ENCODE measurements at places on chromosomes 4 and X.

DNA sequence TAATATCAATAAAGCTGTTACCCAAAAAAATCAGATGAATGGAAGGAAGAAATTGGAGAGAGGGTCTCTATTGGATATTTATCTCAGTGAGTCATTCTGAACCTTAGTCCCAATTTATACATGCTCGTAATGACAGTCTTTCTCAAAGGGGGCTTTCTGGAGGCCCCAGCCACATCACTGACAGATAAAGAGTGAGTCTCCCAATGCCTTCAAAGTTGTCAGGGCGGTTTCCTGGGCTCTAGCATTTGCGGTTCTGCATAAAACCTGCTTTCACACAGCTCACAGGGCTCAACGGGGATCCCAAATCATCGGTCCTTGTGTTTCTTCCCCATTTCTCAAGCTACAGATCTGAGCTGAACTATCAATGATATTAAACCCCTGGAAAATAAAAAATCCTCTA, 17.3 kb downstream of the TCEANC start:
- DNase-seq, result no peak

- no peak for DNase-seq
Measured at GRCh38 chr4:42778349-42778748, 114.2 kb upstream of the GRXCR1 start.

- DNase-seq, result peak; percentile 81
Measured at GRCh38 chr4:122010610-122011009, 58.8 kb upstream of the TRPC3 start.

GRCh38 chrX:123339221-123339905, 155.3 kb downstream of the GRIA3 start:
- no peak for DNase-seq

DNA sequence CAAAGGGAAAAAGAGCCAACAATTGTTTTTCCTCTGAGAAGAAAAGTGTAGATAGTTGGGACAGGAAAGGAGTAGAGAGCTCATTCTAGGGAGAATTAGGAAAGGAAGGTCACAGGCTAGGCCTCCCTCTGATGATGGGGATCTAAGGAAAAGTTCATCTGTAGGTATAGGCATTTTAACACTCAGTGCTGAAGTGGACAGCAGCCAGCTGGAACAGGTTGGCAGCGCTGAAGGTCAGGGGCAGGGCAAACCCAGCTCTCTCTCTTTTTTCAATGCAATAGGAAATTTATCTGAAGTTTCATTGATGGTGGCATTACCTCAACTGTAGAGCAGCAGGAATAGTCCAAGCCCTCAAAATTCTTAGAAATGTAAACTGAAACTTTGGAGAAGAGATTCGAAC, 98.5 kb upstream of the ETNPPL start:
- no peak for DNase-seq

- DNase-seq, result no peak
Measured at GRCh38 chr4:47533689-47534347, 48.7 kb downstream of the ATP10D start.

DNA sequence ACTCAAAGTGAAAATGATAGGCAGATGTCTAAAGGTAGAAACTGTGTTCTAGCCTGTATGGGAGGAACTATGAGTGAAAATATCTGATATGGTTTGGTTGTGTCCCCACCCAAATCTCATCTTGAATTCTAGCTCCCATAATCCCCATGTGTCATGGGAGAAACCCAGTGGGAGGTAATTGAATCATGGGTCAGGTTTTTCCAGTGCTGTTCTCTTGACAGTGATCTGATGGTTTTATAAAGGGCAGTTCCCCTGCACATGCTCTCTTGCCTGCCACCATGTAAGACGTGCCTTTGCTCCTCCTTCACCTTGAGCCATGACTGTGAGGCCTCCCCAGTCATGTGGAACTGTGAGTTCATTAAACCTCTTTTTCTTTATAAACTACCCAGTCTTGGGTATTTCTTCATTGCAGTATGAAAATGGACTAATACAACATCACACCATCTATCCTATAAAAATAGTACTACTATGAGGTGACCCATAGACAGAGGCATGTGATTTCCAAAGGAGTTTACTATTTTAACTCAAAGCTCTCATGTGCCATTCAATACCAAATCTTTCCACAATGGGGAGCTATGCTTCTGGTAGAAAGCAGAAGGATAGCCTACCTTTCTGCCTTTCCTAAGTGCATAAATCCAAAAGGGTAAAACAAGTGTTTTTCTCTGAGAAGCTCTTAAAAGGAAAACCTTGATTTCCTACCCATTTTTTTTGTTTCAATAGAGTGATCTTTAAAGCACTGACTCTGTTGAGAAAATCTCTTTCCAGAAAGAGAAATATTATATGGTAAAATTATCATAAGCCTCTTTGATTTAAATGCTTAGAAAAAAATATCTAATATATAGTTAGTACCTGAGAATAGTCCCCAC, 38.8 kb downstream of the SEC31A start:
- DNase-seq, result peak; percentile 11

GRCh38 chr4:128123036-128123435, 61.9 kb downstream of the LARP1B start:
- no peak for DNase-seq

GRCh38 chrX:115367951-115368350, 78.4 kb downstream of the LUZP4 start:
- DNase-seq, result no peak
